NK-92 treated with Interleukin-12 subunit alpha and Interleukin-12 subunit beta, amount 100 ng/mL, for 24 hours (cell line): ENCODE measurements at places on chromosomes 1 and 21.
A peak's percentile ranks its signal among the peaks of the same experiment; 100 is the strongest.

DNA sequence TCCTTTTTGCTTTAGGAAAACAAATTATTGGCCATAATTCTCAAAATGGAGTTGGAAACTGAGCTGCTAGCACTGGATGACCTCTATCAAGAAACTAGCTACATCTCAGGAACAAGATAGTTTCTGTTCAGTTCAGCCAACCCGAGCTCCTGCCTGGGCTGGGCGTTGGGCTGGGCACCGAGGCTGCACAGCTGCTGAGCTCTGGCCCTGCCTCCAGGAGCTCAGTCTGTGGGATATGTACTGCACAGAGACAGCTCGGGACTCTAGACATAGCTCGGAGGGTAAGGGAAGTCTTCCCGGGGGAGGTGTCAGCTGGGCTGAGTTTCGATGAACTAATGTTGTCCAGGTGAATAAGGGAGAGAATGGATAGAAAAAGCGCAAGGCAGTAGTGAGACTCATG is 24.5 kb upstream of the SLC1A7 start:
- DNase-seq = no peak

DNA sequence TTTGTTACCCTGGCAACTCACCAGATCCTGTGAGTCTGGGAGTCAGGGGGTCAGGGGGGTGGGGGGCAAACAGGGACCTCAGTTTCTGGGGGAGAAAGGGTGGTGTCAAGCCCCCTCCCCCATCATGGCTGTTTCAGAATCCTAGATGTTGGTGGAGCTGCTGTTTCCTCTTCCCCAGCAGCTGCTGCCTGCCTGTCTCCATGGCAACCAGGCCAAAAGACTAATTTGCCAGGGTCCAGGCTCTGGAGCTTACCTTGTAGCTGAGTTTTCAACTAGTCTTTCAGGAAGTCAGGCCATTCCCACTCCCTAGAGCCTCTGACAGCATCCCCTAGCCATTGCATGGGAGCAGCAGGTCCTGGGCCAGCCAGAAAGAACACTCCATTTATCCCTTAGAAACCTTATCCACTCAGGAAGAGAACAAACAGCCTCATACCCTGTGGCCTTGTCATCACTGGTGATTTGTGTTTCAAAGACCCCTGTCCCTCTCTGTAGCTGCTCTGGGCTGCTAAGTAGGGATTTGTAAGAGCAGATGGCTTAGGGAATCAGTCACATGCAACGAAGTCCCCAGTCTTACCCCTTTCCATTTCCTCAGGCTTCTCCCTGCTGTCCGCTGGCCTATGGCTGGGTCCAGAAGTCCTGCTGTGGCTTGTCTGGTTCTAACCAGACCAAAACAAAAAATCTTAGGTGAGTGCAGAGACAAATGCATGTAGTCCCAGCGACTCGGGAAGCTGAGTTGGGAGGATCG is 21.5 kb upstream of the STMN1 start:
- no peak for DNase-seq

DNA sequence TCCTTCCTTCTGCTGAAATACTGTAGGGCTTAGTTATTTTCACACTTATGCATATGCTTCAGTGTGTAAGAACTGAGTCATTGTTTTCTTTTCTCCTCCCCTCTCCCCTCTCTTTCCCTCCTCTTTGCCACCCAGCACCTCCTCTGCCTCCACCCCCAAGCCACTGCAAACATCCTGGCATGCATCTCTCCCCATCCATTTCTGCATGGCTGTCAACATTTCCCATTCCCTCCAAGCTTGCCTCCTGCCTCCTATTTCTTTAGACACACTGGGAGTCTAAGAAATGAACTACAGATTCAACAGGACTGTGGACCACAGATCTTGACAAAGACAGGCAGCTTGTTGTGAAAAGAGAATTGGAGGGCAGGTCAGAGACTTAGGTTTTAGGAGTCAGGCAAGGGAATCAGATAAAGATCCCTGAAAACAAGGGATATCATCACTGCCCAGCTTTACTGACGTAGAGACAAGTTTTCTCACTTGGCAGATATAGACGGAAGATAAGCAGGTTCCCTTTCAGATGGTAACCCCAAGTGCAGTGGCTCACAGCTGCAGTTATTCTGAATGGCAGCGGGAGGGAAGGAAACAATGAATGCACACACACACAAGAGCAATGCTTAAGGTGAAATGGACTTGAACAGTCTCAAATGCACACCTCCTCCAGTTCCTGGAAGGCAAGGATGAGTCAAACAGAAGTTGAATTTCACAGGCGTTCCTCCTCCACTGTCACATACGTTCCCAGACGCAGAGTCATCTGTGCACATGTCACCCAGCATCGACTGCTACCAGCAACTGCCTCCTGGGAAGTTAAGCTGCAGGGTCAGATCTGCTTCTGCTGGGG is 56.1 kb downstream of the HIVEP3 start:
- DNase-seq = no peak

GRCh38 chr1:156452907-156453306 is 47.7 kb downstream of the MEF2D start:
- no peak for DNase-seq

GRCh38 chr21:45366931-45367401 is 38.0 kb upstream of the COL18A1 start:
- DNase-seq = no peak

DNA sequence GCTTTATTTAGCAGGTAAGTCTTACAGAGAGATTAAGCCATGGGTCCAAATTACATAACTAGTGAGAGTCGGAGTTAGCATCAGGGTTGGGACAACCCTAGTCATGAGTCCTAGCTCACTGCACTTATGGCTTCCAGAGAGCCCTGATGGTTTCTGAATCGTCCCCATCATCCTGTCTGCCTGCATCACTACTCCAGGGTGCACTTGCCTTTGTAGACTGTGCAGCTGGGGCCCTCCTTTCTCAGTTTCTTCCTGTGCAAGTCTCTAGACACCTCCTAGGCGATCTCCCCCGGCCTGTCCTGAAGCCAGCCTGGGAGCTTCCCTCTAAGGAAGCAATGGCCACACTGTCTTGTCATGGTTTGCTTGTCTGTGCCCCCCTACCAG is 37.1 kb downstream of the KIAA0040 start:
- no peak for DNase-seq

- no peak for DNase-seq
These were observed 10.0 kb downstream of the PLA2G2D start for GRCh38 chr1:20109223-20109856.

- peak; percentile 15 for DNase-seq
These were observed 91.0 kb upstream of the KCNA3 start for GRCh38 chr1:110765640-110766335.
